ENCODE measurements at places on chromosomes 12 and 14.

DNA sequence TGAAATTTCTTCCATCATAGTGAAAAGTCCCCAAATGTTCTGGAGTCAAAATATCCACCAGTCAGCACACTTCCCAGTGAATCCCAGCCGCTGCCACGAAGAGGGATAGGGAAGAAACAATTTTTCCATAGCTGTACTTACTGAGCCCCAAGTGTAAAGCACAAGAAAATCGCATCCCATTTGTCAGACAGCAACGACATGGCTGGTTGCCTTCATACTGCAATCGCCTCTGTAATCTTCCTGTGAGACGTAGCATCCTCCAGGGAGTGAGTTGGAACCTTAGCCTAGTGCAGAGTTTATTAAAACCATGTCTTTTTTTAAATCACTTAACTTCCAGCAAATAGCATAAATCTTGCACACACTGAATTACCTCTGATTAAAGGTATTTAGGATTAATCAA lies 56.8 kb downstream of the GNG2 start:
- DNase-seq: no peak

DNA sequence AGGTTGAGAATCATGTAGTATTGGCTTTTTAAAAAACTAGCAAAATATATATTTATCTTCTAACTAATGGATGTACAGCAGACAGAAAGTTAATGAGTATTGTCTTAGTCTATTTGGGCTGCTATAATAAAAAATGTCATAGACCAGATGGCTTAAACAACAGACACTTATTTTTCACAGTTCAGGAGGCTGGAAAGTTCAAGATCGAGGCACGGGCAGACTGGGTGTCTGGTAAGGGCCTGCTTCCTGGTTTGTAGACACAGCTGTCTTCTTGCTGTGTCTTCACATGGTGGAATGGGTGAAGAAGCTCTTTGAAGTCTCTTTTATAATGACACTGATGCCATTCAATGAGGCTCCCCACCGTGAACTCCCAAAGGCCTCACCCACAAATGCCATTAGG lies 70.1 kb upstream of the KRR1 start:
- DNase-seq: no peak

GRCh38 chr14:103518422-103519042 lies 4.1 kb downstream of the CKB start:
- DNase-seq: no peak

GRCh38 chr12:26770239-26771070 lies 62.5 kb downstream of the ITPR2 start:
- DNase-seq: no peak
